ENCODE measurements at places on chromosomes 2 and 18.

GRCh38 chr2:236938126-236938525, 147.6 kb upstream of the COPS8 start:
- no peak for DNase-seq

- no peak for DNase-seq
These were observed 8.5 kb downstream of the IRS1 start for GRCh38 chr2:226791056-226791486.

- DNase-seq = no peak
These were observed 293.3 kb upstream of the TFPI start for GRCh38 chr2:187847245-187848208.

DNA sequence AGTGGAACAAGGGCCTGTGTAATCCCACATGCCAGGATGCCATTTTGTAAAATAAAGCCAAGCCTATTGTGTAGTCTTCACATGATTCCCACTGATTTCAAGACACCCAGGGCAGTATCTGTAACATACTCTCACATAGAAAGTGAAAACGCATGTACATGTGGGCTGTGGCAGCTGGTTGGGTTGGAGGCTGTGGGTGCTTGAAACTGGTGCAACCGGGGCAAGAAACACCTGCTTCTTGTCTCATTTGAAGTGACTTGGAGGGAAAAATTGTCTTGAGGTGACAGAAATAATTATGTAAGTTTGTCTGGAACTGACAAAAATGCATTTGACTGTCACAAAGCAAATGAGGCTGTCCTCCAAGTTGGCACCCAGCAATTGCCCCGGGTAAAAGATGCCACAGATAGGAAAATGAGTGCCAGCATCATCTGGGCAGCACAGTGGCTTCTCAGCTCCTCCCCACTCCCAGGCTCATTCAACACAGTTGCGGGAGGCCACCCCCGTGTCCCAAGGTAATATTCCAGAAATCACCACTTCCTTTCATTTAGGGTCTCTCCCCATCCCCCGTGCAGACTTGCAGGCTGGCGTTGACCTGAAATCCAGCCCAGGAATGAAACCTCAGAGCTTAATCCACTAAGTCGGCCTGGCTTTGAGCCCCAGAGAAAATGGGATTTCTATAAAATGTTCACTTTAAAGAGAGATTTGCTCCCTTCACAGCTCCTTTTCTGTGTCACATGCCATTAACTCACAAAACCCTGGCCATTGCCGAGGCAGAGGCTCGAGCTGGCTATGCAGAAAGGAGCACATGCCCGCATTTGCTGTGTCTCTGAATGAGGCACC, 293.9 kb upstream of the PARD3B start:
- no peak for DNase-seq

- no peak for DNase-seq
These were observed 85.8 kb downstream of the LIMS1 start for GRCh38 chr2:108619925-108620620.

DNA sequence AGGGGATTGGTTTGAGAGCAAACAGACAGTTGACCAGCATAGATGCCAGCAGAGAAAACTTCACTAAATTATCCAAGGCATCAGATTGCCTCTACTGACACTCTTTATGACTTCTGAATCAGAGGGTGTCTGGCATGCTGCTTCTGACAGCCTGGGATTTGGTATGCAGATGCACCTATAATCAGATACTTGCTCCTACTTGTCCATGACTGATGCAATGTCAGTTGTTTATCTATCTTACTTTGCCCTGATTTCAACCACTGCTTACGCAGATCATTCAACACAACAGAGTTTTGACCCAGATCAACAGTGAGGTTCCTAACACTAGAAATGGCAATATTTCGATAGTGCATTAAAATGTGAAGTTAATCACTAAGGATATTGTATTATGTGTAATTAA, 22.6 kb upstream of the CALCRL start:
- no peak for DNase-seq

DNA sequence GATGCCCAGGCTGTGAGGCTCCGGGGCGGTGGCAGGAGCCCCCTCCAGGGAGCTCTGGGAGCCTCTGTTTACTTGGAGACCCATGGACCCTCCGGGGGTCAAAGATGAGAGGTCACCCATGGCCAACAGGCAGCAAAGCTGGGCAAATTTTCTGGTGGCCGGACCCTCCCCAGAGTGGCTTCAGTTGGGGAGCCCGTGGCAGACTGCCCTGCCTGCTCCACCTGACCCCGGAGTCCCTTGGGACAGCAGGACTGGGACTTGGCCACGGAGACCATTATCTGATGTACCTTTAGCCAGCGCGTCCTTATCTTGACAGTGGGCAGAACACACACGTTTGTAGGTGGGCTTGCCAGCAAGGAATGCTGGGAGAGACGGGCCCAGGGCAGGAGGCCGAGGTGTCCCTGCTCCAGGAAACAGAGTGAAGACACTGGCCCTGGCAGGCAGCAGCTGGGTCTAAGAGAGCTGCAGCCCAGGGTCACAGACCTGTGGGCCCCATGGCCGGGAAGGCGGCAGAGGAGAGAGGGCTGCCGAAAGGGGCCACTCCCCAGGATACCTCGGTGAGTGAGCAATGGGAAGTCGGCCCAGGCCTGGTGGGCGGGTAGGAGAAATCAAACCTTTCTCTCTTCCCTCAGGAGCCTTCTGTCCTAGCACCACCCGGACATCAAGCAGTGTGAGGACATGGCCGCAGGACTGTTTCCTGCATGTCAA, at the start of the genes ABCG5 and ABCG8:
TSS of gene ABCG5 (minus strand) at position 280 of the 708 bp plus-strand sequence. CDS start at position 120, 160 bp downstream.
TSS of gene ABCG8 (plus strand) at position 412 of the 708 bp plus-strand sequence. CDS start at position 495, 83 bp downstream.
- no peak for DNase-seq

DNA sequence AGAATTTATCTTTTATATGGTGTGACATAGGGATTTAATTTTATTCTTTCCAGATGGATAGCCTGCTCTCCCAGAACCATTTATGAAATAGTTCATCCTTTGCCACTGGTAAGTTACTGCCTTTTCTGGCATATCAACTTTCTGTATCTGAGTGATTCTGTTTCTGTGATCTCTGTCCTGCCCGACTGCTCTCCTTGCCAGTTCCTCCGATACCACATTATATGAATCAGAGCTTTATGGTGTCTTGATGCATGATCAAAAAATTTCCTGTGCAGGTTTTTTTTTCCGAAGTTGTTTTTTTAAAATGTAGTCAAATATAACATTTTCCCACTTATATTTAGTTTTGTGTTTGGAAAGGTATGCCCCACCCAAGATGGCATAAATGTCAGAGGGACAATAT, 242.5 kb downstream of the CYP26B1 start:
- DNase-seq = no peak

DNA sequence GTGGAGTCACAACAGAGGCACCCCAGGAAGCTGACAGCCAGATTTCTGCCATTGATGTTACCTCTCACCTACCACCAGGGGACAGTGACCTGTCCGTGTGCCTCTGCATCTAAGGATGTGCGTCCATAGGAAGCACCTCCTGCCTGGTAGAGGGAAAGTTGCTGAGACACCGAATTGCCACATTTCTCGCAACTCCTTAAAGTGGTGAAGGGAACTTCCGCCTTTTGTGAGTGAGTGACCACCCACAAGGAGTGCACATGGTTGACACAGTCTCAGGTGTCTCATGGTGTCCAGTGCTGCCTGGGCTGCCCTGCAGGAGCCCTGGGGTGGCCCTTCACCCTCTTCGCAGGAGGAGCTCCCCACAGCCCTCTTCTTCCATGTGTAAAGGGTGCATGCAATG, 201.8 kb downstream of the GBX2 start:
- no peak for DNase-seq

DNA sequence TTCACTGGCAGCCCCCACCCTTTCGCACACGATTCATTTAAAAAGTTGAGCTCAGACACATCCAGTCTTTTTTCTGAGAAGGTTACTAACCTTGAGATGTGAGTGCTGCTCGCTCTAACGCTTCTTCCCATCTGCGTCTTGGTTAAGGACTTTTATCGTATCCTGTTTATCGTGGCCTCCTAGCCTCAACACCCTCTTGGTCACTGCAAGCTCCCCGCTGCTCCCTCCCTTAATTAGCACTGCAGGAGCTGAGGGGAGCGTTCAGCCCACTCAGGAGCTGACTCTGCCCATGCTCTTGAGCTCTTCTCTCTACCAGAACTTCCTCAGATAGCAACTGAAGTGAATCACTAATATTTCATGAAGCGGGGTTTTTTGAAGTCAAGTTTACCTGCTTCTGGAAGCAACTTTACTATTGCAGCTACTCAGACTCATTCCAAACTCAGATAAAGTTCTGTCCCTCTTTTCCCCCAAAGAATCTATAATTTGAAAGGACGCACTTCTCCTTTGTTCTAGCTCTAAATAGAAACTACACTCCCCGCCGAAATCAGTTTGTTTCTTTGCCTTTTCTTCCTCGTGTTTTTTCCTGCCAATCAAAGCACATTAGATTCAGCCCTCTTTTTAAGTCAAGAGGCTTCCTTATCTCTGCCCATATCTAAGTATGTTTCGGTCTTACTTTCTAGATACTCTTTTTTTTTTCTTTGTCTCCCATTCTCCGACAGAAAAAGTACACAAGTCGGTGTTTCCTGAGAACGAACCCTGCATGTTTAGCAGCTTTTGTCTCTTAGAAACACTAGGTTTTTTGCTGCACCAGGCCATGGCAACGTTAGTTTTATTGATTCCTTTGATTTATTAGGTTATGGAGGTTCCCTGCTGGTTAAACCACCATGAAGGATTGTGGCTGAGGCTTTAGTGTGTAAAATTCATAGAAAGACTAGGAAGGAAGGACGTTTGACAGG, 9.3 kb upstream of the CD226 start:
- no peak for DNase-seq

- DNase-seq = no peak
These were observed 715.2 kb downstream of the CCDC85A start for GRCh38 chr2:56898986-56899385.

DNA sequence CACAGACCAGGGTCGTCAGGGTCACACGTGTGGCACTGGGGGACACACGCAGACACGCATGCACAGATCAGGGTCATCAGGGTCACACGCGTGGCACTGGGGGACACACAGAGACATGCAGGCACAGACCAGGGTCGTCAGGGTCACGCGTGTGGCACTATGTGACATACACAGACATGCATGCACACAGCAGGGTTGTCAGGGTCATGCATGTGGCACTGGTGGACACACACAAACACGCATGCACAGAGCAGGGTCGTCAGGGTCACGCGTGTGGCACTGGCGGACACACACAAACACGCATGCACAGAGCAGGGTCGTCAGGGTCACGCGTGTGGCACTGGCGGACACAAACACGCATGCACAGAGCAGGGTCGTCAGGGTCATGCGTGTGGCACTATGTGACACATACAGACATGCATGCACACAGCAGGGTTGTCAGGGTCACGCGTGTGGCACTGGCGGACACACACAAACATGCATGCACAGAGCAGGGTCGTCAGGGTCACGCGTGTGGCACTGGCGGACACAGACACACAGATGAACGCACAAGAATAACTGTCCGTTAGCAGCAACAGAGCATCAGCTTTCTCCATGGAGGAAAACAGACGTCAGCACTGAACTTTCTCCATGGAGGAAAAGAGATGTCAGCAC, 34.9 kb downstream of the HDAC4 start:
- DNase-seq = no peak

- no peak for DNase-seq
These were observed 558.4 kb downstream of the SLC4A3 start for GRCh38 chr2:220185766-220186305.

GRCh38 chr2:229202646-229203045, 68.4 kb downstream of the PID1 start:
- DNase-seq = no peak

DNA sequence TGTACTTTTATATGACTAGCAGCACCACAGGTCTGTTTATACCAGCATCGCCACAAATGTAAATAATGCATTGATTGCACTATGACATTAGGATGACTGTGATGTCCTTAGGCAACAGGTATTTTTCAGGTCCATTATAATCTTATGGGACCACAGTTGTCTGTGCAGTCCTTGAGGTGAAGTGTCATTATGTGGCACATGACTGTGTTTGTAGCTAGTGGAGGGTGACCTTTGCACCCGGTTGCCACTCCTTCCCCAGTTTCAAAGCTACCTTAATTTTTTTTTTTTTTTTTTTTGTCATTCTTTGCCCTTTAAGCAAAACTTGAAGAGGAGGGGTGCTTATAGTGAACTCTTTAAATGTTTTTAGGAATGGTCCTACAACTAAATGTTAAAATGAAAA, 386.4 kb downstream of the THSD7B start:
- DNase-seq = no peak

DNA sequence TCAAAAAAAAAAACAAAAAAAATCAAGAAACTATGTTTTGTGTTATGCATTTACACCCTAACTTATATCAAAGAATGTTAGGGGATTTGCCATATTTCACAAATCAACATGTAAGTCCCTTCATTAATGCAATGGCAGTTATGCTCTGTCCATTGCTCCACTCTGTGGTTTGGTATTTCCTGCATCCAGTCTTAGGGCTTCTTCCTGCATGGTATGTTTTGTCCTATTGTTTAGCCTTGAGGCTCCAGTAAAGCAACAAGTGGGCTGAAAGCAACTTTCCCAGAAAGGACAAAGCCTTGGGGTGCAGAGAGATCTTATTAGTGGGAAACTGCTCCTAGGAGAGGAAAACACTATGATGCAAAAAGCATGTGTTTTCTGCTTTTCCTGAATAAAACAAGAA, 474.1 kb downstream of the IRS1 start:
- no peak for DNase-seq

DNA sequence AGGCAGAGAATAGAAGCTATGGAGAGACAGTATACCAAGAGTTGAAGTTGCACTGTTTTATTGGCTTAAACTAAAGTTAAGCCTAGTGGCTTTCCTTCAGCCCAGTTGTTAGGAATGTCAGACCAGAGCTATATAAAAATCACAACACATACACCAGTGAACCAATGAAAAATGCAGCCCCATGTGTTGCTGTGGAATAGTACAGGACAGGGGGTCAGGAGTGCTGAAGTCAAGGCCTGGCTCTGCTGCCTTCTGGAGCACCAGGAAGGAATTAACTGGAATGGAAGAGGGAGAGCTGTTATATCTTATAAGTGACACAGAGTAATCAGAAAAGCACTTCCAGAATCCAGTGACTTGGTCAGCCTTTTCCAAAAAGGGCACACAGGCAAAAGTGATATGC, 58.9 kb downstream of the OSR1 start:
- no peak for DNase-seq

DNA sequence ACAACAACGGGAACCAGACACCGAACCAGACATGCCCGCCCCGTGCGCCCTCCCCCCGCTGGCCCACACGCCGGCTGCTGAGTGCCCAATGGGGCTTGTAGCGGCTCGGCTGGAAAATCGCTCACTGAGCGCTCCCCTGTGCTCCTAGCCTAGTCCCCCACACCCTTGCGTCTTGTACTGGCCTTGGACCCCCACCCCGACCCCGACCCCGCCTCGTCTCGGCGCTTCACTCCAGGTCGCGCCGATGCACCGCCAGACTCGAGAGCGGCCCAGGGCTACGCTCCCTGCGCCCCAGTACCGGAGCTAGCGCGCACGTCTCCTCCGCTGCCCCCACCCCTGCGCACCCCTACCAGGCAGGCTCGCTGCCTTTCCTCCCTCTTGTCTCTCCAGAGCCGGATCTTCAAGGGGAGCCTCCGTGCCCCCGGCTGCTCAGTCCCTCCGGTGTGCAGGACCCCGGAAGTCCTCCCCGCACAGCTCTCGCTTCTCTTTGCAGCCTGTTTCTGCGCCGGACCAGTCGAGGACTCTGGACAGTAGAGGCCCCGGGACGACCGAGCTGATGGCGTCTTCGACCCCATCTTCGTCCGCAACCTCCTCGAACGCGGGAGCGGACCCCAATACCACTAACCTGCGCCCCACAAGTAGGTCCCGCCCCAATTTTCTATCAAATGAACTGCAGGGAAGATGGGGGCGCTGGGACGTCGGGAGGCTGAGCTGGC, 1.5 kb downstream of the GAD1 start:
- no peak for DNase-seq

All from cortex of kidney (tissue), 1 donor.